Ascending aorta (tissue), 2 donors: ENCODE measurements at places on chromosomes 13 and 19.

- no peak for DNase-seq
These were observed 402.5 kb upstream of the PCDH9 start for GRCh38 chr13:67632590-67632989.

DNA sequence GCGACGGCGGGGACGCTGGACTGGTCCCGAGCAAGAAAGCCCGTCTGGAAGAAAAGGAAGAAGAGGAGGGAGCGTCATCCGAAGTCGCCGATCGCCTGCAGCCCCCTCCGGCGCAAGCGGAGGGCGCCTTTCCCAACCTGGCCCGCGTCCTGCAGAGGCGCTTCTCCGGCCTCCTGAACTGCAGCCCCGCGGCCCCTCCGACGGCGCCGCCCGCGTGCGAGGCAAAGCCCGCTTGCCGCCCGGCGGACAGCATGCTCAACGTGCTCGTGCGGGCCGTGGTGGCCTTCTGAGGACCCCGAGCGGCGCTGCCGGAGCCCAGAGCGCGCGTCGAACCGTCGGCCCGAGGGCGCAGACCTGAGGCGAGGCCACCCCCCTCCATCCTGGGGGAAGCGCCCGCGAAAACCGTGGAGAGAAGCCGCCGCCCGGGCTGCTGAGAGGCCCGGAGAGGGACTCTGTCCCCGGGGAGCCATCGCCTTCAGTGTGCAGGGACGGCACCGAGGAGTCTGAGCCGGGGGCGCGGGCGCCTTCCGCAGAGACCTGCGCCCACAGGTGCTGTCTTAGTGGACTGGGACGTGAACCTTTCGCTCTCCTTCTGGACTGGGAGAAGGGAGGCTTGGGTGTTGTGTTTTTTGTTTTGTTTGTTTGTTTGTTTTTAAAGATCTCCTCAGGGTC is 3.5 kb downstream of the IER2 start:
- DNase-seq, result no peak

DNA sequence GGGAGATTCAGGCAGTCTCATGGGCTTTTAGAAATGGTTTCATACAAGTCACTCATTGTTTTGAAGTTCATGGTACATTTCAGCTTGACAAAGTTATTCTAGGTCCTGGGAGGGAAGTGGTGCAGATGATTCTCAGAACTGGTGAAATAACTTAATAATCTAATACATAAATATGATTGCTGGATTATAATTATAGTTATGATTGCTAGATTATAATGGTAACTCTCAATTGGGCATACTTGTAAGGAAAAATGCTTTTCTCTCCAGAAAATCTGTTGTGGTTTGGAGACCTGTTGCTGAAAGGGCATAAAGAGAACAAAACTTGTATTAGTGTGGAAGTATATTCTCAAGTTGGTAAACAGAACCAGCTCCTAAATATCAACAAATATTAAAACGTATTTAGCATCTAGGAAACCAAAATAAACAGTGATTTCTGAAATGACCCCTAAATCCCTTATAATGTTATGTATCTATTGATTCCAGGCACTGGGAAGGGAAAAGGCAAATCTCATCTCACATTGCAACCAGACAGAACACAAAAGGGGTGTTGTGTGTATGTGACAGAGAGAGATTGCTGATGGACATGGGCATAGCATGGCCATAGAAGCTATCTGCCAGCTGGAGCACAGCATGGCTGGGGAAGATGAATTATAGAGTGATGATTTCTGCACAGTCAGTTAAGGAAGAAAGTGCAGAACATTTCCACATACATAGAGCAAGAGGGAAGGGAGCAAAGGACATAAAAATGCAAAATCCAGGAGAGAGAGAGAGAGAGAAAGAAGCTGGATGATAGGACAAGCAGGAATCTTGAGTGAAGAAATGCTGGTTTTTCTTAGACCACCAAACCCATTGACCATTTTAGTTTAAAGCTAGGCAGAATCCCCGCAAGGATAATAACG is 87.1 kb upstream of the FRY start:
- DNase-seq, result no peak

DNA sequence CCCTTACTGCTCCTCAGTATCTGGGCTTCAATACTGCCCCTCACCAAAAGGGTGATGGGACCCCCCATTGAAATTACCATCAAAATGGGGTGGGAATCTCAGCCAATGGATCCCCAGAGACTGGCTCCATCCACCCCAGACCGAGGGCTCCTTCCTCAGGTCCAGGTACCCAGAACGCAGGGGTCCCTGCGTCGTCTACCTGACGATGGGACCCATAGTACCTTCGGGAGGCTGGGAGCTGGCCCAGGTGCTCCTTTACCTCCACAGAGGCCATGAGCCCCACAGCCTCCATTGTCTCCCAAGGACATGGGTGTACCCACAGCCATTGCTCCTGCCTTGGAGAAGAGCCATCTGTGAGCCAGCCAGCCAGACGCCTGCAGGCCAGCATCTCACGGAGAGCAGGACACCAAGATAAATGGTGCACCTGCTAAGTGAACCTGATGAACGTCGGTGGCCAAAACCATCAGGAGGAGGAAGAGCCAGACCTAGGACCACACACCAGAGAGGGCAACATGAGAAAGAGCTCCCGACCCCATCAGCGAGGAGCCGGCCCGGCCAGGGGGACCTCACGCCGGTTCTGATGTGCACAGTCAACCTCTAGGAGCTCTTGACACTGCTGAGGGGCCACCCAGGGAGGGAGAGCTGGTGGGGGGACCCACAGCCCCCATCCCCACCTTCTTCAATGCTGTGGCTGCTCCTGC is 156.8 kb upstream of the SOX1 start:
- DNase-seq, result no peak
